ENCODE measurements at places on chromosomes 13 and 19.
A peak's percentile ranks its signal among the peaks of the same experiment; 100 is the strongest.

DNA sequence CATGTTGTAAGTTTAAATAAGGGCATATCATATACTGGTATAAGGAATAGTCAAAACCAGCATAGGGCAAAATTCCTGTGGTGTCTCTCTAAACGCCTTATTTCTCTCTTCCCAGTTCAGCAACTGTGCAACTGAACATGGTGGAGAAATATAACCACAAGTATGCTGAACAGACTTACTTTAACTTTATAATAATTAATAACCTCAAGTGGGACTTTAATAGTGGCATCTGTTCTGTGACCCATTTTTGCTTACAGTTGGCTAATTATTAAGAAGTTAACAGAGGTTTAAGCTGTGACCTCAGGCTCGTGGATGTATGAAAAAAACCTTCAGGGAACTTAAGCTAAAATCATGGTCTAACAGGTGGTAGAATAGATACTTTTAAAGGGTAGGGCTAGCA is 54.3 kb downstream of the MICU2 start:
- no peak for DNase-seq

GRCh38 chr19:50749490-50749889 is 20.8 kb upstream of the GPR32 start:
- no peak for DNase-seq

GRCh38 chr19:48844472-48844871 is 8.2 kb upstream of the HSD17B14 start:
- DNase-seq, result no peak

DNA sequence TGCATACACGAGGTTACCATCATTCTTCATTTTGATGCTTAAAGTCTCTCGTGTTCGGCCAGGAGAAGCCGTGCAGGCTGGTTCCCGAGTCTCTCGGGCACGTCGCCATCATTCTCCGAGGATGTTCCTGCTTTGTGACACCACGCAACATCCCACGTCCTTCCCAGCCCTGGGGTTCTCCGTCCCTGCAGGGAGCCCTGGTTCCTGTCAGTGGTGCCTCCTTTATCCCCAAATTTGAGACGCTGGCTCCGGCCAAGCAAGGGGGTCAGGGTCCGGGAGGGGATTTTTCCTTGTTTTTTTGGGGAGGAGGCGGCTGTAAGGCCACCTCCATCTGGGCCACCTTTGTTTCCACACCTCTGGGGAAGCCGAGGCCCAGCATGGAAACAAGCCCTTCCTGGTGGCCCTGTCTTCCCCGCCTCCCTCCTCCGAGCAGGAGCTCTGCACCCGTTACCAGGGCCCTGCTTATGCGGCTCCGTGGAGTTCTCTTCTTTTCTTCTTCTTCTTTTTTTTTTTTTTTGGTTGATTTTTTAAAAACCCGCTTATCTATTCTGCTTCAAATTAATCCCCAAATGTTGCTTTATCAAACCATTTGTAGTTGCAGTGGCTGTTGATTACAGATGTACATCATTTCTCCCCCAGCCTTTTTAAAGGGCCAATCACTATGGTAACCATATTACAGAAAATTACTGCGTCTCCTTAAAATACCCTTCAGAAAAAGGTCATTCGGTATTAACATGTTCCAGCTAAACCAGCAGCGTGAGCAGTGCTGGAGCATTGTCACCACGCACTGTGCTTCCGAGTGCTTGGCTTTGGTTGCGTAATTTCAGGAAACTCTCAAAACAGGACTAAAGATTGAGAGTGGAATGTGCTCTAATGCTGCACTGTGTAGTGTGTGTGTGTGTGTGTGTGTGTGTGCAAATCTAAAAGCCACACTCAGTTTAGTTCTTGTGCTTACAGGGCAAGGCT is 50.4 kb downstream of the TEX29 start:
- no peak for DNase-seq

DNA sequence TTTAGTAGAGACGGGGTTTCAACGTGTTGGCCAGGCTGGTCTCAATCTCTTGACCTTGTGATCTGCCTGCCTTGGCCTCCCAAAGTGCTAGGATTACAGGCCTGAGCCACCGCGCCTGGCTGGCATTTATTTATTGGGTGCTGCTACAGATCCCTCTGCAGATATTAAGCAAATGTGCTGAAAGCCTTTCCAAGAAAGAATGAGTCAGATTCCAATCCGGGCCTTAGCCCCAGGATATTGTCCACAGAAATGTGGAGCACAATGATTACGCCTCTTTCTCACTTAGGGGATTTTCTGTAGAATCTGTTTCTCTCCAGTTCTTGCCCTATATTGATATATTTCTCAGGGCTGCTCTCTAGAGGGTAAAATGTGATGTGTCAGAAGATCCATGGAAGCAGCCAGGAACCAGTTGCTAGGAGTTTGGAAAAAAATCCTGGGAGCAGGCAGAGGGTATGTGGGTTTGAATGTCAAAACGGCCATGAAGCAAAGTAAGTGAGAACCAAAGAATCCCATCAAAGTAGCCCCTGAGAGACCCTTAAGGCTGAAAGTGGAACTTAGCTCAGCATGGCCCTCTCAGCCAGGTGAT is 24.8 kb upstream of the IGFL4 start:
- DNase-seq, result no peak

- no peak for DNase-seq
Observed at GRCh38 chr13:68261105-68261504, 1031.0 kb upstream of the PCDH9 start.

- DNase-seq, result no peak
Observed at GRCh38 chr13:107516517-107516916, 698.8 kb downstream of the LIG4 start.

- no peak for DNase-seq
Observed at GRCh38 chr13:110625771-110626321, 10.5 kb downstream of the NAXD start.

DNA sequence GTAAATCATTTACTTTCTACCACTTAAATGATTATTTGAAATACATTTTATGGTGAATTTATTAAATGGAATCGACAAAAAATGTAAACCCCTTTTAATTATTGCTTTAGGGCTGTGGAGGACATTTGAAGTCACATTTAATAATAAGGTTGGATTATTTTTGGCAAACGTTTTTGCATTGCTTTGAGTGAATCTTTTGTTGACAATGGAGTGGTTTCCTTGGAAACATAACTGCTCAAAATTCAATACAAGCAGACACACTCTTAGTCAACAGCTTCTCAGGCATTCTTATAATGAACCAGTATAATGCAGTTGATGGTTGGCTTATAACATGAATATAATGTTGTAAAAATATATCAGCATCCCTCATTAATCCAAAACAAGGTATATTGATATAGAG is 104.7 kb downstream of the DCLK1 start:
- DNase-seq, result no peak

DNA sequence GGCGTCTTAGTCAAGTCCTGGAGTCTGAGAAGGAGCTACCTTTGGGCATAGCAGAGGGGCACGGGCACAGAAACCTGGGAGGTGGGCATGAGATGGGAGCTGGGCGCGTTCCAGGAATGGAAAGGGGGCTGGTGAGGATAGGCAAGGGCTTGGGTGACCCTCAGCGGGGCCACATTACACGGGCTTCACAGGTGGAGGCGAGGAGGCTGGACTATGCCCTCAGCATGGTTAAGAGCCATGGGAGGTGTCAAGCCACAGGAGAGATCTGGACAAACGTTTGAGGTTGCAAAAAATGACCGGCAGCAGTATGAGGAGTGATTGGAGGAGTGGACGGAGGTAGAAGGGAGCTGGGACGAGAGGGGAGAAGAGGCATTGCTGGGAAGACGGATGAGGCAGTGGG is 21.5 kb downstream of the NECTIN2 start:
- DNase-seq, result no peak

DNA sequence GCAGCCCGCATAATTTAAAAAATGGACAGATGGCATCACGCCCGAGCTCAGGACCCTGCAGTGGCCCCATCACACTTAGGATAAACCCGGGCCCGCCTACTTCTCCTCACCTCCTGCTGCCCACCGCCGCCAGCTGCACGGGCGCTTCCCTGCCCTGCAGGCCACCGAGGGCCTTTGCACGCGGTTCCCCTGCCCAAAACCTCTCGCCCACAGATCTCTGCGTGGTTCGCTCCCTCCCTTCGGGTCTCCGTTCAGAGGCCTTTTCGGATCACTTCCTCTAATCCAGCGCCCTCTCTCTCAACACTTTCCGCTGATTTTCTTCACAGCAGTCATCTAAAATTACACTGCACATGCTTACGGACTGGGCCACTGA is 1.8 kb downstream of the SHISA7 start:
- no peak for DNase-seq

DNA sequence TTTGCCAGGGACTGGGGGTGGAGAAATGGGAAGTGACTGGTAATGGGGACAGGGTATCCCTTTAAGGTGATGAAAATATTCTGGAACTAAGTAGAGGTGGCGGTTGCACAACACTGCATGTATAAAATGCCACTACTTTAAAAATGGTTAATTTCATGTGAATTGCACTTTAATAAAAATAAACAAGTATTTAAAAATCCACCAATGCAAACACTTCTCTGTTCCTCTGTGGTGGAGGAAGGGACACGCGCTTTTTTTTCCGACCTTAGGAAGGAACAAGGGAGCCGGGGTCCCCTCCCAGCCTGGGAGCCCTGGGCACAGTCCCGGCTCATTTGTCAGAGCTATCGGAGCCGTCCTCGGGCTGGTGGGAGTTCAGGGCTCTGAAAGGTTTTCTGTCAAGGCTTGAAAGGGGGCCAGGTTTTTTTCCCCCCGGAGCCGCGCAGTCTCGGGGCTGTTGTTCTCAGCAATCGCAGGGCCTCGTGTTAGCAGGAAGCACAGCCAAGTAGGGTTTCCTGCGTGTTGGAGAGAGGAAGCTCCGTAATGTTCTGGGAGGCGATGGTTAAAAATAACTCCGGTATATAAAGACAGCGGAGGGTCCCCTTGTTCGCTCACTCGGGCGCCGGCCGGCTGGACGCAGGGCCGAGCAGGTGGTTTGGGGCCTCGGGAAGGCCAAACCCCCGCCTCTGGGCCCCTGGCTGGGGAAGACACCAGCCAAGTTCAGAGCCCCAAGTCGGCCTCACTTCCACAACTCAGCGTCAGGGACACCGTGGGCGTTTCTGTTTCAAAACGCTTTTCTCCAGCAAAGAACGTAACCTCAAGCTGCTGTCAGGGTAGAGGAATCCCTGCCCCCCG is 41.2 kb upstream of the KLF2 start:
- peak; percentile 78 for DNase-seq

GRCh38 chr19:5927441-5927821 is 13.4 kb downstream of the CAPS start:
- peak; percentile 75 for DNase-seq

- no peak for DNase-seq
Observed at GRCh38 chr19:29292153-29292552, 79.2 kb upstream of the UQCRFS1 start.

DNA sequence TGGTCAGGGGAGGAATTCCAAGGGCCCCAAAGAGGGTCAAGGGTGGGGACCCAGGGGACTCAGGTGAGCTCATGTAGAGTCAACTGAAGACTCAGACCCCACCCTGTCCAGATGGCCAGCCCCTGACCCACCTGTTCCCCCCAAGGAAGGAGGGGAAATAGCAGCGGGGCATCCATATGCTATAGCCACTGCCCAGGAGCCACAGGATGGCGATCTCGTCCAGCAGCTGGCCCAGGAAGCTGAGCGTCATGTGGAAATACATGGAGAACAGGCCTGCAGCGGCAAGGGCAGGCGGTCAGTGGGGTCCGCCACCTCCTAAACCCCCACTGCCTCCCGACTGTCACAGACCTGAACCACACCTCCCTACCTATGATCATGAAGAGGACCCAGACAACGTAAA is 21.4 kb downstream of the ACER1 start:
- no peak for DNase-seq

DNA sequence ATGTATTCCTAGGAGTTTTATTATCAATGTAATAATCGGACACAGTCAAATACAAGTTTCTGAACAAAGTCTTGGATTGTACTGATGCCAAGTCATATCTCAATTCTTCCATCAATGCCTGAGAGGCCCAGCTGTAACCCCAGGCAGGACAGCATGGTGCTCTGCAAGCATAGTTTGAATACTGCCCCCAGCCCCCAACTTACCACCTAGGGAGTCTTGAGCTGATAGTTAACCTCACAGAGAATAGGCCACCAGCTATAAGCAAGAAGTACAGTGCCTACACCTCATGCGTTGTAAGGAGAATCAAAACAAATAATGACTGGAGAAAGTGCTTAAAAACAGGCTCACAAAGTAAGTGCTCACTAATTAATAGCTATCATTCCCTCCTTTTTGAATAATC is 2.7 kb downstream of the PROSER1 start:
- DNase-seq, result no peak

DNA sequence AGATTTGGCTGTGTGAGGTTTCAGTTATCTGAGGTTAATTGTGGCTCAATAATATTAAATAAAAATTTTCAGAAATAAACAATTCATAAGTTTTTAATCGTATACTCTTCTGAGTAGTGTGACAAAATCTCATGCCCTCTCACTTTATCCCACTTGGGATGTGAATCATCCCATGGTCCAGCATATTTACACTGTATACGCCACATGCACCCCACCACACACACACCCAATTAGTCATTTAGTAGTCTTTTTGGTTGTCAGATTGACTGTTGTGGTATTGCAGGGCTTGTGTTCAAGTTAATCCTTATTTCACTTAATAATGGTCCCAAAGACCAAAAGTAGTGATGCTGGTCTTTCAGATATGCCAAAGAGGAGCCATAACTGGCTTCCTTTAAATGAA is 66.4 kb upstream of the PCDH9 start:
- DNase-seq, result no peak

- no peak for DNase-seq
Observed at GRCh38 chr19:35002037-35002535, 2.0 kb downstream of the GRAMD1A start.

DNA sequence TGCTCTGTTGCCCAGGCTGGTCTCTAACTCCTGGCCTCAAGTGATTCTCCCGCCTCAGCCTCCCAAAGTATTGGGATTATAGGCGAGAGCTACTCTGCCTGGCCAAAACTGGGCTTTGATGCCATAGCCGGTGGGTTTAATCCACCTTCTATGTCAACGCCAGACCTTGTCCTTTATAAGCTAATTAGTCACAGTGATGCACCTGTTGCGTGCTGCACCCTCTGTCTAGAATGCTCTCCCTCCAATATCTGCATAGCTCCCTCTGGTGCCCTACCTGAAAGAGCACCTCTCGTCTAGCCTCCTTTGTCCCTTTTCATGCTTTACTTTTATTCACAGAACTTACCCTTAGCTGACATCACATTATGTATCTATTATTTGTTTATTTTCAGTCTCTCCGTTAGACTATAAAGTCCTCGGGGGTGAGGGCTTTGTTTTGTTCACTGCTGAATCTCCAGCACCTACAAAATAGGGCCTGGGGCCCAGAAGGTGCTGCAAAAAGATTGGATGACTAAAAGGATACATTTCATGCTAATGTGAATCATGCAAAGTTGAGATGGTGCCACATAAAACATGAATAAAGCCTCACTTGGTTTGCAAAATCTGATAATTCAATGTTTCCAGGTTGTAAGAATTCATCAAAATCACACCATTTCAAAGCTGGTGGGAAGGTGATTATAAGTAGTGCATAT is 148.1 kb downstream of the USP12 start:
- DNase-seq, result no peak

GRCh38 chr13:23903906-23904280 is 6.6 kb upstream of the C1QTNF9B start:
- no peak for DNase-seq

- DNase-seq, result no peak
Observed at GRCh38 chr13:85601526-85601925, 197.7 kb downstream of the SLITRK6 start.

- DNase-seq, result no peak
Observed at GRCh38 chr13:101949681-101950080, 452.2 kb downstream of the FGF14 start.

Data from GM12891 (cell line).